HFF-Myc (cell line): ENCODE measurements at places on chromosomes 13 and 19.

DNA sequence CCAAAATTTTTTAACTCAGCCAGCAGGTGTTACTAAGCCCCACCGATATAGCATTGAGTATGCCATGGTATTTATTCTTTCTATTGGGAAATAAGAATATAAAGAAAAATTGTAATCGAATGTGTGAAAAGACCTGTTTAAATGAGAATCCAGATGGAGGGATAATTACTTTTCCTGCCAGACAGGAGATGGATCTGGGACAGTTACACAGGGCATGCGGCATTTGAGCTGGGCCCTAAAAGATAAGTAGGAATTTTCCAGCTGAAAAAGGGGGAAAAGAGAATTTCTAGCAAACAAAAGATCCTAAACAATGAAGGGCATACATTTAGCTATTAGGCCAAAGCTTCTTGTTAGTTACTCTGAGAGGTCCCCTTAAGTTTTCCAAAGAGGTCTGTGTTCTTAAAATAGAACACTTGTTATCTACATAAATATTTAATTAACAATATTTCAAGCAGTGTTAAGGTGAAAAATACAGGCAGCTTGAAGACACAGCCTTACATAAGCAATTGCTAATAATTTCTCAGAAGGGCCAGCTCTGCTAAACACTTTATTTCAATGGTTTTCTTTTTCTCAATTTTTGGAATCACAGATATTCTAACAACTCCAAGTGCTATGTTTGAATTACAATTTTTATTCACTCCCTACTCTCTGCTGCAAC lies 63.7 kb downstream of the TBC1D4 start:
- DNase-seq = no peak

- DNase-seq = no peak
These were observed 7.5 kb upstream of the ARRDC2 start for GRCh38 chr19:18000480-18000914.

- no peak for DNase-seq
These were observed 3.5 kb upstream of the KLK6 start for GRCh38 chr19:50972795-50973376.

GRCh38 chr13:91498298-91498697 lies 99.9 kb downstream of the GPC5 start:
- DNase-seq = no peak

DNA sequence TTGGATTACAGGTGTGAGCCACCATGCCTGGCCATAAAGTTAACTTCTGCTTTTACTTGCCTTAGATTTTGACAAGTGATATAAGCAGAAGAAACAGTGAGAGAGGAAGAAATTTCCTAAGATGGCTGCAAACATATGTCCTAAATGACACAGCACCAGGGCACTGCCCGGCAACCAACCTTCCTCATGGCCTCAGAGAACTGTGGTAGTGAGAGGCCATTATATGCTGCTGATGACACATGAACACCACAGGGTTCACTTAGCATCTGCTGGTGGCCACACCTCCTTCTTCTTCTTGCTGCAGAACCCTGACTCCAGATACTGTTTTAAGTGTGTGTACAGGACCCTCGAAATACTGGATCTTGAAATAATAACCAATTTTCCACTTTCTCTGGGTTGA lies 88.2 kb downstream of the KCTD12 start:
- no peak for DNase-seq

GRCh38 chr13:34777089-34777913 lies 164.8 kb upstream of the NBEA start:
- no peak for DNase-seq

GRCh38 chr13:110714797-110715394 lies 1.4 kb downstream of the ING1 start:
- DNase-seq = no peak

- no peak for DNase-seq
These were observed 609 bp downstream of the ZAR1L start for GRCh38 chr13:32314271-32315237.

DNA sequence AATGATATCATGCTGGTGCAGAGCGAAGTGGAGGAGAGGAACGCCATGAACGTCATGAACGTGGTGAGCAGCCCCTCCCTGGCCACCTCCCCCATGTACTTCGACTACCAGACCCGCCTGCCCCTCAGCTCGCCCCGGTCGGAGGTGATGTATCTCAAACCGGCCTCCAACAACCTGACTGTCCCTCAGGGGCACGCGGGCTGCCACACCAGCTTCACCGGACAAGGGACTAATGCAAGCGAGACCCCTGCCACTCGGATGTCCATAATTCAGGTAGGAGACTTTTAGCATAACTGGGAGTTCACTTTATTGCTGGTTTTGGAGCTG lies 3.3 kb downstream of the PCDH17 start:
- DNase-seq = no peak

GRCh38 chr13:27997904-27998522 lies 9.5 kb upstream of the URAD start:
- no peak for DNase-seq

DNA sequence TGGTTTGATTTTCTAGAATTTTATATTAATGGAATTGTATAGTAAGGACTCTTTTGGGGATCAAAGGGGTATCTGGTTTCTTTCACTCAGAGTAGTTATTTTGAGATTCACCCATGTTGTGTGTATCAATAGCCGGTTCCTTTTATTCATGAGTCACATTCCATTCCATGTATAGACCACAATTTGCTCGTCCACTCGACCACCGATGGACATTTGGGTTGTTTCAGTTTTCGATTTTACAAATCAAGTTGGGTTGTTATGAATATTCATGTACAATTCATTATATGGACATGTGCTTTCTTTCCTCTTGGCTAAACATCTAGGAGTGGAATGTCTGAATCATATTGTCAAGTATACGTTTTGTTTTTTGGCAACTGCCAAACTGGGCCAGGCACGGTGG lies 9.6 kb upstream of the EMP3 start:
- DNase-seq = no peak

- DNase-seq = no peak
These were observed 567.5 kb downstream of the MYO16 start for GRCh38 chr13:109196948-109197347.

GRCh38 chr13:36431204-36432105 lies 840 bp upstream of the CCNA1 start:
- no peak for DNase-seq

DNA sequence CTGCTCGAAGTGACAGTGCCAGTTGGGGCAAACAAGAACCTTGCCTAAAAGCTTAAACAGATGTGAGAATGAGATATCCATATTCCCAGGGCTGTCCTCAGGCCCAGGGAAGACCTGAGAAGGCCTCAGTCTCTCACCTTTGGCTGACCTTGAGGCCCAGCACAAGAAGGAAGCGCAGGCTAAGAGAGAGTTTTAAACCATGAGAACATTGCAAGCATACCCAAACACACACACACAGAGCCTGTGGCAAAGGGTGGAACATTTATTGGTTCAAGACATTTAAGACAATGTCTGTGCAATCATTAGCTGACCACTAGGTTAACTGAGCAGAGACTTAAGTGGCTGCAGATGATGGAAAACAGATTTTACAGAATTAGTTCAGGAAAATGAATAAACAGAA lies 248.2 kb downstream of the NBEA start:
- peak; percentile 80 for DNase-seq

- DNase-seq = no peak
These were observed 652.5 kb downstream of the SLITRK1 start for GRCh38 chr13:83229574-83230305.

GRCh38 chr19:49440439-49441209 lies 703 bp downstream of the SLC17A7 start:
- no peak for DNase-seq

DNA sequence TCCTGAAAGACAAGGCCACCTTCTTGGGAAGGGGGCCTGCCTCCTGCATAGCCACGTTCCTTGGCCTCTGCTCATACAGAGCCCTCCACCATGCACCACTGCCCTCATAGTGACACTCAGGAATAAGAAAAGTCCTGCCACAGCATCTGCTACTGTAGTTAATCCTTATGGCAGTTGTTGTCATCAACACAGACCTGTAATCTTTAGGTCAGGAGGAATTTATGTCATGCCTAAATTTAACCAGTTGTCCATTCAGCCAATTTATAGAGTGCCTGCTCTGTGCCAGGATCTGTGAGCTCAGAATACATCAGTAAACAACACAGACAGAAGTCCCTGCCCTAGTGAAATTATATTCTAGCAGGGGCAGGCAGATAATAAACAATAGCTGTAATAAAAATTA lies 44.4 kb downstream of the FAM124A start:
- no peak for DNase-seq

- DNase-seq = peak; percentile 62
These were observed 162.5 kb downstream of the KCTD12 start for GRCh38 chr13:76723551-76724232.

DNA sequence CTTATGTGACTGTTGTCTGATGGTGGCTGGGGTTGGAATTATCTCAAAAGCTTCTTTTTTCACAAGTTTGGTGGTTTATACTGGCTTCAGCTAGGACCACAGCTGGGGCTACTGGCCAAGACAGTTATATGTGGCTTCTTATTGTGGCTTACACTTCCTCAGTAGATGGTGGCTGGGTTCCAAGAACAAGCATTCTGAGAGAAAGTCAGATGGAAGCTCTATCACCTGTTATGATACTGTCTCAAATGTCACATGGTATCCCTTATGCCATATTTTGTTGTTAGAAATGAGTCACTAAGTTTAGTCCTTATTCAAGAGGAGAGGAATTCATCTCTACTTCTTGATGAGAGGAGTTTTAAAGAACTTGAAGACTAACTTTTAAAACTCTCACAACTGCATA lies 41.6 kb downstream of the NDFIP2 start:
- DNase-seq = peak; percentile 29

DNA sequence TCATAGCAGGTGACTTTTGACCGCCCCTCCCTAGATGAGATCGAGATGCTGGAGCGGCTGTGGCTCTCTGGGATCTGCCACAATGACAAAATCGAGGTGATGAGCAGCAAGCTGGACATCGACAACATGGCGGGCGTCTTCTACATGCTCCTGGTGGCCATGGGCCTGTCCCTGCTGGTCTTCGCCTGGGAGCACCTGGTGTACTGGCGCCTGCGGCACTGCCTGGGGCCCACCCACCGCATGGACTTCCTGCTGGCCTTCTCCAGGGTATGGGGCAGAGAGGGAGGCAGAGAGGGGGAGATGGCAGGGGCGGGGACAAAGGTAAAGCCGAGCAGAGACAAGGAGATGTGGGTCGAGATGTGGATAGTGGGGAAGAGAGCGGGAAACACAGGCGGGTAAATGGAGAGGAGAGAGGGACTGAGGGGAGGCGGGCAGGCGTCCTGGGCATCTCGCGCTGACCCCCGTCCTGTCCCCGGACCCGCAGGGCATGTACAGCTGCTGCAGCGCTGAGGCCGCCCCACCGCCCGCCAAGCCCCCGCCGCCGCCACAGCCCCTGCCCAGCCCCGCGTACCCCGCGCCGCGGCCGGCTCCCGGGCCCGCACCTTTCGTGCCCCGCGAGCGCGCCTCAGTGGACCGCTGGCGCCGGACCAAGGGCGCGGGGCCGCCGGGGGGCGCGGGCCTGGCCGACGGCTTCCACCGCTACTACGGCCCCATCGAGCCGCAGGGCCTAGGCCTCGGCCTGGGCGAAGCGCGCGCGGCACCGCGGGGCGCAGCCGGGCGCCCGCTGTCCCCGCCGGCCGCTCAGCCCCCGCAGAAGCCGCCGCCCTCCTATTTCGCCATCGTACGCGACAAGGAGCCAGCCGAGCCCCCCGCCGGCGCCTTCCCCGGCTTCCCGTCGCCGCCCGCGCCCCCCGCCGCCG lies 3.4 kb upstream of the GRWD1 start:
- DNase-seq = no peak

GRCh38 chr19:17718550-17718946 lies 732 bp upstream of the MAP1S start:
- DNase-seq = no peak

DNA sequence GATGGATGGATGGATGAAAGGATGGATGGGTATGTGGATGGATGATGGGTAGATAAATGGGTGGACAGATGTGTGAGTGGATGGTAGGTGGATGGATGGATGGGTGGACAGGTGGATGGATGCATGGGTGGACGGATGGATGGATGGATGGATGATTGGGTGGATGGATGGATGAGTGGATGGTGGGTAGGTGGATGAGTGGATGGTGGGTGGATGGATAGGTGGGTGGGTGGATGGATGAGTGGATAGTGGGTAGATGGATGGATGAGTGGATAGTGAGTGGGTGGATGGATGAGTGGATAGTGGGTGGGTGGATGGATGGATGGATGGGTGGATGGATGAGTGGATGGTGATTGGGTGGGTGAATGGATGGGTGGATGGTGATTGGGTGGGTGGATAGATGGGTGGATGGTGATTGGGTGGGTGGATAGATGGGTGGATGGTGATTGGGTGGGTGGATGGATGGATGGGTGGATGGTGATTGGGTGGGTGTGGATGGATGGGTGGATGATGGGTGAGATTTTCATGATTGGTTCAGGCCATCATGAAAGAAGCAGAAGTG lies 4.5 kb upstream of the RAX2 start:
- no peak for DNase-seq

- no peak for DNase-seq
These were observed 15.7 kb downstream of the ZNF175 start for GRCh38 chr19:51586799-51587198.

DNA sequence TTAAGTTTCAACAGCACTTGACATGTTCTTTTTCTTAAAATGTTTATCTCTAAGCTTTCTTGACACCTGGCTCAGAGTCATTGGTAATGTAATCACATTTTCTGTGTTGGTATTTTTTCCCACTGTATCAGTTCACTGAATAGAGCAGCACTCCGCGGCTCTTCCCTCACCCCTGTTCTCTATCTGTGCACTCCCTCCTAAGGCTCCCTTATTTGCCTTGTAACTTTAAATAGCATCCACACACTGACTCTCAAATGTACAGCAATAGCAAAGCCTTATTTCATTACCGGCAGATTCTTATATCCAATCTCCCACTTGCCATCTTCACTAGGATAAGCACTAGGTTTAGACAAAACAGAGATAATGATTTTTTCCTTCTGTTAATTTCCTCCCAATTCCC lies 935.5 kb upstream of the SLC10A2 start:
- no peak for DNase-seq

DNA sequence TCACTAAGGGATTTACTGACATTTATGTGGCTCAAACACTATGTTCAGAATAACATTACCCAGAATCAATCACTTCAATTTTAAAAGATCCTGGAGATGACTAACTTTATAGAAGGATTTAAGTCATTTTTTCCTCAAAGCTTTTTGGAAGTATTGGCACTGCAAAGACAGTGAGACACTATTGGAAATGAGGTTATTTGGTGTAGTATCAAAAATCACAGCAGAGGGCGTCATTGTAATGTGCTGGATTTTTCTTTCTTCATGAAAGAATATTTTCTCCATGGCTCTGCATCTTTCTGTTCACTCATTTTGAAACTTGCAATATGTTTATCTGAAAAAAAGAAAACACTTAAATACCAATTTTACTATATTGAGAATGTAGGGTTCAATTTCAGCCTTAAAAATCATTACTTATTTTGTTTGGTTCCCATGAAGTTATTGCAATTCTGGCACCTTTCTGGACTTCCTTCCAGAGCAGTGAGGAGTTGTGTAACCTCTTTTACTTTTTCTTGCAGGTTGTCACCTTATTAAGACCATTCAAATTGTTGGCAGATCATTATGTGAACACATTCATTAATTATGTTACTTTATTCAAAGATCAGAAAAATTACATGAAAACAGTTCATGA lies 3.7 kb upstream of the CSNK1A1L start:
- peak; percentile 30 for DNase-seq
